Progenitor cell of endocrine pancreas (in vitro differentiated cells): ENCODE measurements at places on chromosomes 6 and 20. TPM values are rescaled to one million over a fixed set of nuclear protein-coding genes. Genes with fewer than 3 reads are reported as not detected.

The TENT5A gene
- total RNA-seq = 8.1 and 9.6 TPM in 2 replicates

- no peak for DNase-seq
Observed at GRCh38 chr6:7169296-7169721, 61.5 kb downstream of the RREB1 start.

GRCh38 chr6:147117580-147117979 is 86.6 kb upstream of the STXBP5 start:
- DNase-seq = no peak

- DNase-seq = no peak
Observed at GRCh38 chr6:95935736-95936135, 80.0 kb upstream of the FUT9 start.

DNA sequence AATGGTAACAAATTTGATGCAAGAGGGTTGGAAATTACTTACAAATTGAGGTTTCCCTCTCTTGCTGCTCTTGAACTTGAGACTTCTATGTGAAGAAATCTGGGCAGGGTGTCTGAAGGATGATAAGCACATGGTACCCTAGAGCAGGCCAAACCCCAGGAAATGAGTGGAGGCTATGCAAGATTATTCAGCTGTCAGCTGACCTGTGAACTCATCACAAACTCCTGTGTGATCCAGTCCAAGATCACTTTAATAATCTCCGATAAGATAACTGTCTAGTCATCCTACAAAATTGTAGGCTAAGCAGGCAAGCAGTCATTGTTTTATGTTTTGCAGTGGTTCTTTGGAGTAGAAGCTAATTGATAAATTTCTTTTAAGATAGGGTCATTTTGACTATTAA is 213.1 kb downstream of the BTBD3 start:
- DNase-seq = no peak

DNA sequence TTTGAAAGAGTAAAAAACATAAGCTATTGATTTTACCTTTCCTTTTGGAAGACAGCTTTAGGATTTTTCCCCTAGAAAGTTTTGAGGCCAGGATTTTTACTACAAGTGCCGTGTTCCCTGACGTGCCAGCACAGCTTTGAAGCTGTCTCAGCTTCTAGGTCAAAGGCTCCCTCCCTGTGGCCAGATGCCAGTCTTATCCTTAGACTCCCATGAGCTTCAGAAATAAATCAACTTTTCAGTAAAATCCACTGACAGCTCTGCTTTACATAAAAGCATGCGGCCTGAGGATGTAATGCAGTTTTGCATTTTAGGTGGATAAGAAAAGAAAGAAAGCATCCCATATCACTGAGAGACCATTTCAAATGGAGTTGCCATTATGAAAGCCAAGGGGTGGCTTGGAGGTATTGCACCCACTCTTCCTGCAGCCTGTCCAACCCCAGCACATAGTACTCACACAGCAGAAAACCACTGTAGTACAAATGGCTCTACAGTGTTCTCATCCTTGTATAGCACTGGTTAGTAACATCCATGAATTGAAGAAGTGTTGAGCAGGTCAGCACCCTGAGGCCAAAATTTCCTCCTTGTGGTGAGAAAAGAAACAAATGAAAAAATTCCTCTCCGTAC is 15.2 kb upstream of the ATXN1 start:
- DNase-seq = no peak

DNA sequence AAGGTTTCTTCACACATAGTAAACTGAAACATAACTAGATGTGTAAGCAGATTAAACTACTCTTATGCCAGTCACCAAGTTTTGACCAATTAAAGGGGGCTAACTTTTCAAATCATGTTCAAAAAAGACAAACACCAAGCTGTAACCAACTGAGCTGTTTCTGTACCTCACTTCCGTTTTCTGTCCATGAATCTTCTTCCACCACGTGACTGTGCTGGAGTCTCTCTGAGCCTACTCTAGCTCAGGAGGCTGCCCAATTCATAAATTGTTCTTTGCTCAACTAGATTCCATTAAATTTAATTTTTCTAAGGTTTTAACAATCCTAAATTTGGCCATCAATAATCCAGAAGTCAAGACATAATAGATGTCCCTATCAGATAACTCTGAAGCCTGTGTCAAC is 229.4 kb downstream of the FNDC1 start:
- no peak for DNase-seq

The RIPOR2 gene
- 2.2 and 4.0 TPM in 2 replicates for total RNA-seq

DNA sequence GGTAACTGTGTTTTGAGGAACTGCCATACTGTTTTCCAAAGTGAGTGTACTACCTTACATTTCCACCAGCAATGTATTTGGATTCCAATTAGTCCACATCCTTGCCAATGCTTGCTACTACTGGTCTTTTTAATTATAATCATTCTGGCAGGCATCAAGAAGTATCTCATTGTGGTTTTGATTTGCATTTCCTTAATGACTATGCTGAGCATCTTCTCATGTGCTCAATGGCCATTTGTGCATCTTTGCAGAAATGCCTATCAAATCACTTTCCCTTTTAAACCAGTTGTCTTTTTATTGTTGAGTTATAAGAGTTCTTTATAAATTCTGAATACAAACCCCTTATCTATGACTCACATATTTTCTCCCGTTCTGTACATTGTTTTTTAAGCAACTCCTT is 75.9 kb downstream of the ATG5 start:
- no peak for DNase-seq

DNA sequence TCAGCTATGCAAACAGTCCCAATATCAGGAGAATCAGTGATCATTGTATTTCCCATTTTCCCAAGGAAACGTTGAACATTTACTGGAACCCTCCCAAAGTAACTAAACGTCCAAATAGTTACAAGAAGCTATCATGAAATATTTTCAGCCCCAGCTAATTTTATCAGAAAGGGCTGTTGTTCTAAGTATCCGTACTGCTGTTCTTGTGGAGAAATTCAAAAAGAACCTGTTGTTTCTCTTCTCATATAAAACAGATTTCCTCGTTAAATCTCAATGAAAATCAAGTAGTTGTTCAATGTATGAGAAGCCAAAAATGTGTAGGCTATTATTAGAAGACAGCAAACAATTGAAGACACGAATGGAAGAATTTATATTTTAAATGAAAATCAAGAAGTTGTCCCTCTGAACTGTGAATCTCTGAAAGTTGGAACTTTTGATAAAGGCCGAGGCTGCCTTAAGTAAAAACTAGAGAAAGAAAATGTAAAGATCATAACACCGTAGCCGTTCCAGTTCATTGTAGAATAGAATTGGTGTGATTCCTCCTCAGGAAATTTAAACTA is 107.7 kb downstream of the HFE start:
- DNase-seq = no peak

DNA sequence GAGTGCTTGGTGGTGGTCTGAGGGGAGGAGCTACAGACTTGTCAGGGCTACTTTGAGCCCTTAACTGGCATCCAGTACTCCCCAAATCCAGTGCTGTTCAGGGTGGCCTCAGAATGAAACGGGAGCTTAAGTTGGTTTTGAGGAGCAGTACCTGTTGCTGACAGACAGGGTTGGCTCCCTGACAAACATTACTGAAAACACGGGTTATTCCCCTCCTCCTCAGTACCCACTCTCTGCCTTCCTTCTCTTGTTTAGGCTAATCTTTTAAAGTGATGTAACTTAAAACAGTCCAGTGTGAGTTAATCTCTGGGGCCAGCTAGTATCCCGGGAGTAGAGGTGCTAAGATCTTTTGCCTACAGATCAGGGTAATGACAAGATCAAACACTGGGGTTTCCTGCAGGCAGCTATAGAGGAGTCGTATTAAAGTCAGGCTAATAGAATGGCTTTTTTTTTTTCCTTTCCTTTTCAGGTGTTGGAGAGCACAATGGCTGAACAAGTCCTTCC is 3.7 kb downstream of the TNFAIP3 start:
- no peak for DNase-seq
